ENCODE measurements at places on chromosomes 3 and 15.

- no peak for DNase-seq
These were observed 204.3 kb upstream of the STAC start for GRCh38 chr3:36175916-36176461.

DNA sequence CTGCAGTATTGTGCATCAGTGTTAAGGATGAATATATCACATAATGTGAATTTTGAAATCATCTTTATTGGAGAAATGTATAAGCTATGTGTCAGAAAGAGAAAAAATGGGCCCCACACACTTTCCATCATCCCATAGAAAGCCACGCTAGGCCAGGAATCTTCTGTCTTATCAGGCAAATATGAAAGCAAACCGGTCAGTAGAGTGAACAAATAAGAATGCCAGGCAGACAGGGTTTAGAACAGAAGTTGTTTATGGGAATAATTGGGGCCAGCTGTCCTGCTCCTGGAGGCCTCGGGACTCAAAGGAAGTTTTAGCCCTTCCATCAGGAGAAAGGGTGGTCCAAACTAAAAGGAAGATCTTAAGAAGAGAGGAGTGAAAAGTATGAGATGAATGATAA lies 39.5 kb downstream of the ZNF280D start:
- no peak for DNase-seq

- DNase-seq, result no peak
These were observed 125.7 kb downstream of the FBLN2 start for GRCh38 chr3:13674538-13675185.

DNA sequence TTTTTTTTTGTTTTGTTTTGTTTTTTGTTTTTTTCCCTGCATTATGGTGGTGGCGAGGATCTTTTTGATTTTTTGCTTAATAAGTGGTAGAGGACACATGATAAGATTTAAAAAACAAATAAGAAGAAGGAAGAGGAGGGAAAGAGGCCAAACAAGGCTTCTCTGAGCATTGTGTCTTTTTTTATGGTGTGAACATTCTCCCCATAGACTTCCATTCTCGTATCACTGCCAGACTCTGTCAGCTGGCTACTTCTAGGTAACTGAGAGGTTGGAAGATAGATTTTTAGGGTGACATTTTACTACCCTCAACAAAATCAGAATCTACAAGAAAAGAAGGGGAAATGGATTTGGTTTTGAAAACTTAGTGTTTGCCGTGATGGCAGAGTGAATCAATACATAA lies 3.8 kb downstream of the NLGN1 start:
- DNase-seq, result no peak
